ENCODE measurements at places on chromosomes 13 and 19.
A peak's percentile ranks its signal among the peaks of the same experiment; 100 is the strongest.

GRCh38 chr13:73179650-73180274 lies 121.0 kb downstream of the KLF5 start:
- no peak for DNase-seq

GRCh38 chr19:17348700-17349099 lies 11.3 kb downstream of the GTPBP3 start:
- no peak for DNase-seq

DNA sequence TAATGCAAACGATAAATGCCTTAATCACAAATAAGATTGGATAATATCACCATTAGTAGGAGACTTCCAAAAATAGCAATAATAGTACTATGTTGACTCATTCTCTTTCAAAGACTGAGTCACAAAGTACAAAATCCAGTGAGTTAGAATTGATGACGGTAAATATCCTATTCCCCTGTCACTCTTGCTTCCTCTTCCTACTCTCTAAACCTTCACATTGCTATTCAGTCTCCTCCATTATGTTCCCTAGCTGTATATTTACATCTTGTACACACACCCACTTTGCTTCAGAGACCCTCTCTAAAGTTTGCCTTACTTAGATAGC lies 26.3 kb upstream of the INTS6 start:
- DNase-seq: peak; percentile 68

DNA sequence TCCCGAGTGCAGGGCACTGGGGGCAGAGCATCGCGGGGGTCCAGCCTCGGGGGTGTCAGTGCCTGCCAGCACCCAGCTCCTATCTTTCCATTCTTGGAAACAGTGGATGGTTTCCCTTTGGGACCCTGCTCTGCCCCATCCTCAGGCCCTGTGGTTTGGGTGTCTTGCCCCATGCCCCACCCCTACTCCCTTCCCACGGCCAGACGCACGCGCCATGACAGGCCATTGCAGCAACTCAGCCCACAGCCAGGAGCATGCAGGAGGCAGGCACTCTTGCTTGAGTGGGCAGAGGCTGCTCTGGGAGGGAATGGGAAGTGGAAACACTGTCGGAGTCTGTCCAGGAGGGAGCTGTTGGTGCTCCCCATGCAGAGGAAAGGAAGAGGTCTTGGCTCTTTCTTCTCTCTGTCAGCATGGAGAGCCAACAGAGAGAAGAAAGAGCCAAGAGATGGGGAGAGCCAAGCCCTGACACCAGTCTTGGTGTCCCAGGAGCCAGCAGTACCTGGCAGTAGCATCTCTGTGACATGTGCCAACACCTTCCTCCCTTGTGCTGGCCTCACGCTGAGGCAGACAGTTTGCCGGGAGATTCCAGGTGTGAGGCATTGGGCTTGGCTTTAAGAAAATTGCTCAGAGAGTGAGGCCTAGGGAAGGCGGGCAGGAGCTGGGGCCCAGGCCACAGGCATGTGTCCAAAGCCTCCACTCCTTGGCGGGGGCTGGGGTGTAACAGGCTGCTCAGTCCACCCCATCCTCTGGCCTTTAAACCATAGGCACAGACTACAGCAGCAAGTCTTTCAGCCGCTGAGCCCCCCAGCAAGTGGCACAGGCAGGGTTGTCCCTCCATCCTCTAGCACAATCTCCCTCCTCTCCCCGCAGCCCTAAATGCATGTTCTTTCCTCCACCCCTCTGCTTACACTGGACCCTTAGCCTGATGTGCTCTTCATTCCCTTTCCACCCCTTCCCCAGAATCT lies 86.7 kb upstream of the UQCRFS1 start:
- DNase-seq: no peak

GRCh38 chr19:58561373-58562121 lies 3.1 kb upstream of the UBE2M start:
- DNase-seq: no peak

DNA sequence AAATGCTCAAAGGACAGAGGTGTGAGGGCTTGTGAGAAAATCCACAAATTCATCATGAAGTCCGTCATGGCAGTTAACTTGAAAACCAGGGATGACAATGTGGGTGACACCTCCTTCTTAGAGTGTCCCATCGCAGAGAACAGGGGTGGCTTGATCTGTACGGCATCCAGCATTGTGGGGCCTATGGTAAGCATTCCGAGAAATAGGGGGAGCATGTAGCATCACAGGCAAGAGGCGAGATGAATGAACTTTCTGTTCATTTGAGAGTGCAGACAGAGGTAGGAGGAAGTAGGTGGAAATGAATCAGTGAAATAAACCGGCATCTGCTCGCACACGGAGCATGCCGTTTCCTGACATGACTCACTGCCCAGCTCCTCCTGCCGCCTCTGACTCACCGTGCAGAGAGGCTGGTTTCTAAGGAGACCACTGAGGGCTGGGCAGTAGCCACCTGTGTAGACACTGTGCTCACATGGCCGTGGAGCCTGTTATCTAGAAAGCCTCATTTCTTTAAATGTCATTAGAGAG lies 339.0 kb downstream of the RFC3 start:
- DNase-seq: peak; percentile 12

- no peak for DNase-seq
Observed at GRCh38 chr13:48782429-48782840, 128.7 kb downstream of the CYSLTR2 start.

DNA sequence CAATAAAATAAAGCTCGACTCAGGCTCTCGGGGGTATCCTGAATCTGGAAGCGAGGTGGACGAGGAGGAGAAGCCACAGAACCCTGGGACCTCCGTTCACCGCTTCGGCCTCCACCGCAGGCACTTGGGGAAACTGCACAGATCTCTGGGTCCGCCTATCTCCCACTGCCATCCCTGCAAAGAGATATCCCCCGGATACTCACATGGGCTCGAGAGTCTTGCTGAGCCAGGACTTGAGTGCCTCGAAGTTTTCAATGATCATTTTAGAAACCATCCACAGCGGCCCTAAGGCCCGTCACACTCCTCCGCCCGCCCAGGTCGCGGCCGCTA lies 589 bp downstream of the RBM26 start:
- DNase-seq: no peak

- DNase-seq: no peak
Observed at GRCh38 chr13:70080012-70080411, 27.6 kb upstream of the ATXN8OS start.

DNA sequence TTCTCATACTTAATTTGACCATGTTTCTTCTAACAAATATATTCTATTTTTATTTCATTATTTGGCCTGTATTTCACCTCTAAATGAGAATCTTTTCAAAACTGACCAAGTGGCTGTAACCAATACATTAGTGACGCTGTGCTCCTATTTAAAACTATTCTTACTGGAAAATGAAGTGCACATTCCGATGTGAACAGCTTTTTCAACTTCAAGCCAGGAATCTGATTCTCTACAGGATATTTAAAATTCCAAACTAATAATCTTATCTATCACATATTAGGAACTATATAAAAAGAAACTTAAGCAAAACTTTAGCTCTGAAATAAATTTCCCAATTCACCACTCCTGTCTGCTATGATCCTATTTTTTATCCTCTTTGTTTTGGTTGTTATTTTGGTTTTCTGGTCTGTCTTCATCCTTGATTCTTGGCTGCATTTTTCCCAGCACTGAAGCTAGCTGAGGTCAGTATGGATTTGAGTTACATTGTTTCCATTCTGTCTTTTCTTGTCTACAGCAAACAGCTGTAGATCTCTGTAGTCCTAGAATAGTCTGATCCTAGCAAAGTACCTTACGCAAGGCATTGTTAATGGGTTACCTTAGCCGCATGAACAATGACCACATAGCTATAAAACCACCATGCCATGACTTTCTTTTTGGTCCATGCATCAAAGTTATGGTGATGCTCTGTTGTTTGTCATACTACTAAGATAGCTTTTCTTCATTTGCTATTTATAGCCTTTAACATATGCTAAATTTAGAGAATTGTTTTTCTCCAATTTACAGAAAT lies 748.6 kb upstream of the SPRY2 start:
- no peak for DNase-seq

DNA sequence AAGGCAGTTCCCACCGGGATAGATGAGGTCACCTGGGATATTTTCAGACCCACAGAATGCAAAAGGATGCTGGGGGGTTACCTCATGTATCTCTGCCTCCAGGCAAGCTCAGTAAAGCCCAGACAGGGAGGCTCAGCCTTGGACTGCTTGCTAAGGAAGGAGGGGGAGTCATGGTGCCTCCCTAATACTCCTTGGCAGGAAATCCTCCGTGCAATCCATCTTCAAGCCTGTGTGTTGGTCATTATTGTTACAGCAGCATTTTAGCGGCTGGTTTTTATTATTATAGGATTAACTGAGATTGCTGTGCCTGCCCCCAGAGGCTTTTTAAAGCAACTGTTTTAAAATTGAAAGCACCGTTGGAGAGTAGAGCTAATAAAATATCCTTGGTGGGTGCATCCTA lies 188.5 kb upstream of the UBL3 start:
- DNase-seq: no peak

GRCh38 chr13:99687723-99688397 lies 186.6 kb downstream of the TM9SF2 start:
- no peak for DNase-seq

DNA sequence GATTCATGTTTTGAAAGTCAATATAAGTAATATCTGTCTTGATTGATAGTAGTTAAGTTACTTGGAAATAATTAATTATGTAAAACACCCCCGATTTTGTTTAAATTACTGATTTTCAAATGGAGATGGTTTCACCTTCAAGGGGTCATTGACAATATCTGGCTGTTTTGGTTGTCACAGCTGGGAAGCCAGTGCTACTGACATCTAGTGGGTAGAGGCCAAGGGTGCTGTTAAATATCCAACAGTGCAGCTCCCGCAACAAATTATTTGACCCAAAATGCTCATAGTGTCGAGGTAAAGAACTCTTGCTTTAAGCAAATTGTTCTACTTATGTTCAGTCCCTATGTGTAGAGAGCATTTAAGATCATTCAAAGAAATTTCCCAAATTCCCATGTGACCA lies 50.6 kb upstream of the PCDH20 start:
- DNase-seq: no peak

- no peak for DNase-seq
Observed at GRCh38 chr13:99191336-99191899, 9.2 kb upstream of the UBAC2 start.

GRCh38 chr13:78841358-78841963 lies 182.5 kb upstream of the OBI1 start:
- DNase-seq: no peak

DNA sequence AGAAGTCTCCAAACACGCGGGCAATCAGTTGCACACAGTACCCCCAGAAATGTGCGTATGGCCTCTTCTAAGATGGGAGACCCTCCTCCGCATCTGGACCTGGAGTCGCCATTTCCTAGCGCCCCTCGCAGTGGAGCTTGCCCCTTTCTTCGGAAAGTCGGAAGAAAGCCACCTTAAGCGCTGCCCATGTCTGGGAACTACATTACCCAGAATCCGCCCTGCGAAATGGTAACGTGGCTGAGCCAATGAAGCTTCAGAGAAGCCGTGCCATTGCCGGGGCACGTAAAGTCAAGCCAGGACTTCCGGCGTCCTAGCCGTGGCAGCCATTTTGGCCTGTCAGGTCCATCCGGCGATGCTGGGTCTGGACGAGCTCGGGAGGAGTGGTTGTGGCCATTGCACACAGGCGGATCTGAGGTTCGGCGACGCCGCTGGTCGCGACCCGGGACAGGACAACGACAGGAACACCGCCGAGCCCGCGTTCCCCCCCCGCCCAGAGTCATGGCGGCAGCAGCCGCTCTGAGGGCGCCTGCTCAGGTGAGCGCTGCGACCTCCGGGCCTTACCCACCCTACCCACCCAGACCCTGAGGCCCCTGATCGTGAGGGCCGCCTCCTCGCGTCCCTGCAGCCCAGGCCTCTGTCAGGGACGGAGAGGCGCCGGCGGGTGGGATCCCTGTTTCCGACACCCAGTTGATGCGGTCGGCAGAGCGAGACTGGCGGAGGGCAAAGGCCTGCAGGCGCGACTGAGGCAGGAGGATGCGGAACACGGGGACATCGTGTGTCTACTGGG lies at the start of gene ZNF586:
TSS of gene ZNF586 (plus strand) at position 332 of the 787 bp plus-strand sequence. CDS start at position 499, 167 bp downstream.
- DNase-seq: peak; percentile 95

GRCh38 chr19:27741236-27741635 lies 1471.7 kb downstream of the UQCRFS1 start:
- no peak for DNase-seq

- DNase-seq: no peak
Observed at GRCh38 chr19:27774827-27775226, 1438.1 kb downstream of the UQCRFS1 start.

- peak; percentile 16 for DNase-seq
Observed at GRCh38 chr19:39740395-39740794, 2.6 kb upstream of the CLC start.

DNA sequence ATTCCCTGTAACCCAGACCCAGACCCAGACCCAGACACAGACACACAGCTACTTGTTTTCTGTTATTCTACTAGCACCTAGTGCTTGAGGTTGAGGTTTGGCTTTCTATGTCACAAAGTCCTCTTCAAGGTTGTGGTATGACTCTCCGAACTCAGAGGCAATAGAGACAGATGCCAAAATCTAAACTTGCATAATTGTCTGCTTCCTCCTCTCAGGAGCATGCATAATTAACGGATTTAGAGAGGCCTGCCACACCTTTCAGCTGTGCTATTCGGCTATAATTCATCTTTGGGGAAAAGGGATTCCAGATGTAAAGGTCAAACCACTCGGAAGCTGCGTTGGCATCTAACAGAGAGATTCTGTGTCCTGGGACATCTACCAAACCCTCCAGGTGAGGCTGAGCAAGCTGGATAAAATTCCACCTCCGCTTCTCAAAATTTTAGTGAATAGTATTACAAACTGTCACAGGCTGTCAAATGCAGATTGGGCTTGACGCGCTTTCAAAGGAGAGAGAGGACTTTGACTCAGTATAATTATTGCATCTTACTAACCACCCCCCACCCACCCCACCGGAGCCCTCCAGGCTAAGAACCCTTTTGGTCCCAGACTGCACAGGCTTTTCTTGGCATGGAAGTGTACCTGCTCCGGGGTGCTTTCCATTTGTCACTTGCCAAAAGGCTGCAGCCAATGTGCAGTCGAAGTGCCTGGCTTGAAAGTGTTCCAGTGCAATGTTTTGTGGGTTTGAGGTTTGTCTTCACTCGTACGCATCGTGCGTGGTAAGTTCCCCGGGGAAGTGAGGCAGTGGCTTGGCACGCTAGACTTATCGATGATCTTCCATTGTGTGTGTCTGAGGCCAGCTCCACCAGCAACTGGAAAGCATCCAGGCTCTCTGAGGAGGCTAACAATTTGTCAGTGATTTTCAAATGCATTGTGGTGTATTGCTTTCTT lies 194.1 kb downstream of the TDRD3 start:
- DNase-seq: no peak

GRCh38 chr13:92224052-92224821 lies 825.8 kb downstream of the GPC5 start:
- no peak for DNase-seq

- no peak for DNase-seq
Observed at GRCh38 chr13:113550453-113550852, 34.1 kb upstream of the TFDP1 start.

DNA sequence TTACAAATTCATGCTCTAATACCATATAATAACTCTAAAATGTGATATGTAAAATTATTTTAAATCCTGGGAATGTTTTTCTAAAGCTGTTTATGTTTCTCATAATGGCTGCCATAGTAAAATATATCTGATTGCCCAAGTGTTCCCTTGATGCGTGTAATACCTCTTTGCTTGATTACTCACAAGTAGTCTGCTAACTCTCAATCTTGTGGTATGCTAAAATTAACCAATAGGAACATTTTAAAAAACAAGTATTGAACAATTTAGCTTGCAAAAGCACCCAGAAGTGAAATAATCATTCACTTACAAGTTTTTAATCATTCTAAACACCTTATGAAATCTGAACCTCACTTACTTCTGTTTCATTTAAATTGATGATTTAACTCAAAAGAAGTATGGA lies 386.0 kb upstream of the ATXN8OS start:
- DNase-seq: no peak

GRCh38 chr19:39445196-39446111 lies at the start of gene SUPT5H:
Gene SUPT5H (plus strand): TSS chr19:39445582. CDS start chr19:39445891, 309 bp downstream.
- peak; percentile 99 for DNase-seq

All from suppressor macrophage treated with lipopolysaccharide for 4 hours (primary cell).